Muscle of arm (tissue), 14 donors: ENCODE measurements at places on chromosomes 2 and 18. TPM values are rescaled to one million over a fixed set of nuclear protein-coding genes. Genes with fewer than 3 reads are reported as not detected.

Gene NAB1
- 79.9 TPM for polyA plus RNA-seq

Gene GKN1
- polyA plus RNA-seq: not detected

Gene VAMP5
- 38.0 TPM for polyA plus RNA-seq

Gene INPP1
- 26.8 TPM for polyA plus RNA-seq

Gene MRO
- 0.36 TPM for polyA plus RNA-seq

Gene CXCR4
- 36.5 TPM for polyA plus RNA-seq

Gene EPC2
- polyA plus RNA-seq: 30.5 TPM

Gene MFF
- 91.2 TPM for polyA plus RNA-seq

Gene DHRS9
- 0.62 TPM for polyA plus RNA-seq

Gene CROCC2
- 0.15 TPM for polyA plus RNA-seq

- DNase-seq: no peak
Measured at GRCh38 chr2:216791303-216791702, 68.6 kb downstream of the TNP1 start.

DNA sequence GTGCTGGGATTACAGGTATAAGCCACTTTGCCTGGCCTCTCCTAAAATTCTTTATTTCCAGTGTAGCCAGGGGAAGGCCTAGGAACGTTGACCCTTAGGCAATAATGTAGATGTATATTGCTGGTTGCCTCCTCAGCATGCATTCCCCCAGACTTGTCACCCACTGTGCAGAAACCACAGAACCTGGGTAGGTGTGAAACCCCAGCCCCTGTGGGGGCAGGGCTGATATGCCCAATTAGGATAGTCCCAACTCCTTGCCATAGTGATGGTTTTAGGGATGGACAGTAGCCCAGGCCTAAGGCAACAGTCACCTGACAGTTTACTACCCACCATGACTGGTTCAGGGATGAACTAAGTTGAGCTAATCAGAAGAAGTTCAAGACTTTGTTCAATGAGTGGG lies 57.7 kb downstream of the TMEM247 start:
- no peak for DNase-seq

- DNase-seq: no peak
Measured at GRCh38 chr2:196145256-196145655, 26.1 kb downstream of the STK17B start.

DNA sequence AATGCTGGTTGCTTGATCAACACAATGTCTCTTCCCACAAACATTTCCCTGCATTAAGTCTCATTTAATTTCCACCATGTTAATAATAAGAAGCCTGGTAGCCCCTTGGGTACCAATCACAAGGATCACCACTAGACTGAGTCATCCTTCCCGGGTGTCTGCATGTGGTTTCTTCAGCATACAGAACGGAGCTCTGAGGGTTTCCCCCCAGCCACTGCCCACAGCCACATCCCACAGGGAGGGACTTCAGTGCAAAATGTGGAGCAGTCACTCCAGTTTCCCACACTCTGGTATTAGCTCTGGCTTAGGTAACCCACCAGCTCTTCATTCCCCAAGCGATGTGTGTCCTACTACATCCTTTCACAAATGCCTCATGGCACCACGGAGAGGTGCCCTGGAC lies 42.7 kb upstream of the POLE4 start:
- no peak for DNase-seq

- no peak for DNase-seq
Measured at GRCh38 chr2:238423561-238424312, 3.0 kb upstream of the ASB1 start.

- no peak for DNase-seq
Measured at GRCh38 chr2:77086051-77086450, 436.1 kb downstream of the LRRTM4 start.

GRCh38 chr2:205717999-205718398 lies 35.7 kb downstream of the NRP2 start:
- no peak for DNase-seq

- DNase-seq: no peak
Measured at GRCh38 chr2:162462911-162463310, 119.0 kb downstream of the GCA start.

DNA sequence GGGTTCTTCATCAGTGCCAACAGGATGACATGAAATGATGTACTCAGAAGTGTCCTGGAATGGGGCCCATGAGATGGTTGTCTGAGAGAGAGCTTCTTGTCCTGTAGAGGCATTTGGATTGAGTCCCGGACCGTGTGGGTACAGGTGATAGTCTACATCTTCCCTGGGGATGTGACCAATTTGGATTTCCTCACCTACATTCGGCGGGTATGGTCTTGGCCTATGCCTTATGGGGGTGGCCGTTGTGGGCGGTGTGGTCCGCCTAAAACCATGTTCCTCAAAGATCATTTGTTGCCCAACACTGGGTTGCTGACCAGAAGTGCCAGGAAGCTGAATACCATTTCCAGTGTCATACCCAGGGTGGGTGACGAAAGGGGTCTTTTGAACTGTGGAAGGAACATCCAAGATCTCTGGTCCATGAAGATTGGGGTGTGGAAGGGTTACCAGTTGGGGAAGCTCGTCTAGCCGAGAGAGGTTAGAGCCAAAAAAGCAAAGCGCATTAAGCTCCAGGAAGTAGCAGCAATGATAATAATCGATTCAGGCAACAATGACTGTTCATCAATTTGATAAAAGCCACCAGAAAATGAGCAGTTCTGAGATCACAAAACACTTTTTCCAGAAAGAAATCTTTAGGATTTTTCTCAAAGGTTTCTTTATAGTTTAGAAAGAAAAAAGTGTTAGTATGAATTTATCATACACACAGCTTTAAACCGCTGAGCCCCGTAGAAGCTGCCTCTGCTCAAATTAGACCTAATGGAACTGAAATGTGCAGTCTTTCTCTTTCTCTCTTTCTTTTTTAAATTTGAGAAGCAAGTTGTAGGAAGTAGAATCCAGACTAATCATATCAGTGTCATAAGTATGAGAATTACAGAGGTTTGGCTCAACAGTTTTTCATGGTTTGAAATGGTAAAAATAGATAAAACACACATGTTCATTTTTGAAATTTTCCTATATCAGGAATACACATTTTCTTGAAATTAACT lies 60.3 kb downstream of the ATIC start:
- DNase-seq: no peak

- DNase-seq: peak; percentile 50
Measured at GRCh38 chr2:8679827-8680731, 1.8 kb upstream of the ID2 start.

DNA sequence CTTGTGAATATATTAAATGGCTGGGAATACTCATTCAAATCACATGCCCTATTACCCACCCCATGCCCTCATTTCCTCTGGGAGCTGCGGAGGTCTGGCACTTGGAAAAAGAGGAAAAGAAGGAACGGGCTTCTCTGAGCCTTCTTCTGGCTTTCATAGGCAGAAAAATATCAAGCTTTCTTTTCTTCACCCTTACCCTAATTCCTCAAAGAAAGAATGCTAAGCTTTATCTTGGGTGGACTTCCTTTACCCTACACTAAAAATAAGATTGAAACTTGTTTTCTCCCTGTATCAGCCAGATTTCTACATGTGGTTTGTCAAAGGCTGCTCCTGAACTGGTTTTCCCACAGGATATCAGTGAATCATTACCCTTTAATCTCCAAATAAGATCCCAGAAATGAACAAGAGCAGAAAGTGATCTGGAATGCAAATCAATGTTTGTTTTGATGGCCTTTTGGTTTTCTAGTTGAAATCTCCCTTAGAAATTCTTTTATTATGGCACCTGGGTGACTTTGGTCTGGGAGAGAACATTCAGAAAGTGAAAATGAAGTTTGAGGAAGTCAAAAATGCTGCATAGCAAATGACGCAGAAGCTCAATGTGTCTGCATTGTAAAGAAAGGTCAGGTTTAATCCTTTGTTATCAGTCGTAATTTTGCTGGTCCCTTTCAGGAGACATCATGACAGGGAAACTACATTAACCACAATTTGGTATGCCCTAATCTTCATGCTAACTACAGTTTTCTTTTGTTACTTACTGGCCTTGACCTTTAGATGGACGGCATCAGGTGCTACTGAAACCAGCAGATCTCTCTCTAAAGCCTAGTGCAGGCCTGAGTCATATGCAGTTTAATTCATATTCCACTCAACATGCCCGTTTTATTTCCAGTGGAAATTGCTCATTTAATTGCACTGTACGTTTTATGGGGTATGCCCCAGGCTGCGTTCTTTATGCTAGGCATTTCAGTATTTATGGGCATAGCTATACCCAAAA lies 46.6 kb upstream of the HNRNPA3 start:
- peak; percentile 33 for DNase-seq

DNA sequence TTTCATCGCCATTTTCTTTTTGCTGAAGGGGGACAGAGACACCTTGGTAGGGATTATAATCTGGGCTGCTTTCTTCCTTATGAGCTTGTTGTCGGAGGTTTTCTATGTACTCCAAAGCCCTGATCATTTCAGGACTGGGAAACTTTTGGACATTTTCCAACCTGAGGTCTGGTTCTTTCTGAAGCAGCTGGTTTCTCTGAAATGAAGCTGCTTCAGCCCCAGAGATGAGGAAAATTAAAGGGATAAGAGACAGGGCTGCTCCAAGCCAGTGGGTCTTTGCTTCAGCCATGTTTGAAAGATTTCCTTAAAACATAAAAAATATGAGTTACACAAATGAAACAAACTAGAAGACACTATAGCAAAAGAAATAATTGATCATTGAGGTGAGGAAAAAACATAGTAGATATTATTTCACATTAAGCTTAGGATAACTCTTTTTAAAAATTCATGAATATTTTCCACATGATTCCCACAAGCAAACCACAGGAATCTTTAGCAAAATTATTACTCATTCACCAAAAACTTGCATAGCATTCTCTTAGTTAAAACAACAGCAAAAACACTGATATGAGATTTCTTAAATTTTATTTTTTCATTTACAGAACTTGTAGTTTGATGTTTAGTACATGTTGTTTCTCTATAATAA lies 3.0 kb downstream of the SCG2 start:
- no peak for DNase-seq

DNA sequence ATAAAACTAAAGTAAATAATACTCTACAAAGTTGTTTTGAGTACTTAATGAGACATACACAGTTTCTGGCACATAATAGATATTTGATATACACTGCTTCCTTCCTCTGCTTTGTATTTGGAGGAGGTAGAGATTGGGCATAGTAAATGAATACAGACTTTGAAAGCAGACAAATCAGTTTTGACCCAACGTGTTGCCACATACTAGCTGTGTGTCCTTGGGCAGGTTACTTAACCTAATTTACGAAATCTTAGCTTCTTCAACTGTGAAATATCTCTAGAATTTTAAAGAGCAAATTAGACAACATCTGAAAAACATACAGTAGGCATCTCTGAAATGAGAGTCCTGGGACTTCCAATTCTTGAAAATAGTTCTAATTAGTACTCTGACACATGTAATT lies 425.4 kb downstream of the TGIF1 start:
- no peak for DNase-seq

- no peak for DNase-seq
Measured at GRCh38 chr2:69177063-69177771, 164.2 kb downstream of the ANTXR1 start.

DNA sequence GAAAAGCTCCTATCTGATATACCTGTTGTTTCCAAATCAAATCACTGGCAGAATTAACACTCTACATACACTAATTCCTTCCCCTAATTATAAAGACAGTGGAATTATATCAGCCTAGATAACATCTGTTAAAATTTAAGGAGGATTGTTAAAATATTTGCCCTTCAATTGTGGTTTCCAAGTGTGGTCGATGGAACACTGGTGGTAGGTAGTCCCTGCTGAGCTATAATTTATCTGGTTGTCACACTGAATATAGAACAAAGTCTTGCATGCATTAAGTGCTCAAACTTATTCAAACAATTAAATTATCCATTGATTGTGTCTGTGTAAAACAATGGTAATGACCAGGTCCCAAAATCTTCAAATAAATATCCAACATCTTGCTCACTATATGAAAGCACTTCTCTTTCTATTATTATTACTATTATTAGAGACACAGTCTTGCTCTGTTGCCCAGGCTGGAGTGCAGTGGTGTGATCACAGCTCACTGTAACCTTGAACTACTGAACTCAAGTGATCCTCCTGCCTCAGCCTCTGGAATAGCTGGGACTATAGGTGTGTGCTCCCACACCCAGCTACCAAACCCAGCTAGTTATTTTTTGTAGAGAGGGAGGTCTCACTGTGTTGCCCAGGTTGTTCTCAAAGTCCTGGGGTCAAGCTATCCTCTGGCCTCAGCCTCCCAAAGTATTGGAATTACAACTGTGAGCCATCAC lies 12.0 kb downstream of the CDH2 start:
- no peak for DNase-seq

GRCh38 chr2:67234440-67234839 lies 162.7 kb upstream of the ETAA1 start:
- DNase-seq: no peak

DNA sequence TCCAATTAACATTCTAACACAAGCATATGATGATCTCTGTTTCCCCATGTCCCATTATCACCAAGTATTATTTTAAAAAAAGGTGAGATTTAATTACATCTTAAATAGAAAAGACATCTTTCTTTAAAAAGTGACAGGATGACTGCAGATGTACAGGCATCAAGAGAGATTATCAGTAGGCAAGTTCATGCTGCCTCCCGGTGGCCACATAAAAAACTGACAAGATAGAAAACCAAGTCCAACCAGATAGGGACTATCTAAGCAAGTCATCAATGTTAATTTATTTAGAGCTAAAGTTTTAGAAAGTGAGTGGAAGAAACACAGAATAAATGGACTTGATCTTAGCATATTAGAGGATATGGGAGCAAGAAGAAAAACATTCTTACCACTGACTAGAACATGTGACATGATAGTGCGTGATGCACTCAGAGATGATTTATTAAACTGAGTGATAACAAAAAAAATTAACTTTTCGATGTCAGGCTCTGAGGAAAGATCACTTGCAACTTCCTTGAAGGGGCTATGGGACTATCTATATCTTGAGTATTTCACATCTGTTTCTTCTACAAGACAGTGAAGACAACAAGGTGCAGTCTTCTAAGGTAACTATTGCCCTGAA lies 5.4 kb upstream of the TDRD15 start:
- peak; percentile 22 for DNase-seq

DNA sequence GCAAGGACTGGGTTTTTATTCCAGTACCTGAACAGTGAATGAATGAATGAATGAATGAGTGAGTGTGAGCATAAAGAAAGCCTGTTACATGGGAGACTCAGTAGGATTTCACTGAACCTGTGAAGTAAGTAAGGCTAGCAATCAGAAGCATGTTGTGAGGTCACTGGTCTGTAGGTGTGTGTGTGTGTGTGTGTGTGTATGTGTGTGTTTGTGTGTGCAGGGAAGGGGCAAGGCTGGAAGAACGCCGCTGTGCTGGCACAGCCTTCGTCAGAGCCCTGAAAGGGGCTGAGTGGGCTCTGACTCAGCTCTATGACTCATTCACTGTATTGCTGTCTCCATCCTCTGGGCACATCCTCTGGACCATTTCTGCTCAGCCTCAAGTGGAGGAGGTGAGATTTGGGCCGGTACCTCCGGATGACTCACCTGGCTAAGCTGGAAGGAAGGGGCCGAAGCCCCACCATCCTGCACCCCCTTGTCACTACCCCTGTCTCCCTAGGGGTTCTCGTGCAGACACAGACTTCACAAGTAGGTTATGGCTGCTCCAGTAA lies 51.4 kb upstream of the MRPL33 start:
- no peak for DNase-seq

GRCh38 chr2:46569766-46570165 lies 90.4 kb downstream of the TMEM247 start:
- DNase-seq: no peak
